ENCODE measurements at places on chromosomes 12 and 14.

- no peak for DNase-seq
These were observed 823 bp upstream of the TSPAN11 start for GRCh38 chr12:30925607-30926242.

DNA sequence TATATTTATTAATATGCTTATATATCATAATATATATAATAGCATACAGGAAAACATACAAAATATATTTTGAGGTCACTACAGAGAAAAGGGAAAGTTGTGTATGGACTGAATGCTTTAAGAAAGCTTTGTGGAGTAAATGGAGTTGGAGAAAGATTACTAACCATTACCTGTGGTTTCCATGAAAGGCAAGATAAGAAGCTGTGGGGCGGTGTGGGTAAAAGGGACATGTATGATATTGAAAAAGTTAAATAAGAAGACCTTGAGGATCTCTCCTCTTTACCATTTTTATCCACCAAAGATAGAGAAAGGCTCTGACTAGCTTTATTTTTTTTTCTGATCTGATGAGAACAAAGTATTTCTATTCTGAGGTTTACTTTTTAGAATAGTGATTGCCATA, 404.4 kb downstream of the TRHDE start:
- no peak for DNase-seq

DNA sequence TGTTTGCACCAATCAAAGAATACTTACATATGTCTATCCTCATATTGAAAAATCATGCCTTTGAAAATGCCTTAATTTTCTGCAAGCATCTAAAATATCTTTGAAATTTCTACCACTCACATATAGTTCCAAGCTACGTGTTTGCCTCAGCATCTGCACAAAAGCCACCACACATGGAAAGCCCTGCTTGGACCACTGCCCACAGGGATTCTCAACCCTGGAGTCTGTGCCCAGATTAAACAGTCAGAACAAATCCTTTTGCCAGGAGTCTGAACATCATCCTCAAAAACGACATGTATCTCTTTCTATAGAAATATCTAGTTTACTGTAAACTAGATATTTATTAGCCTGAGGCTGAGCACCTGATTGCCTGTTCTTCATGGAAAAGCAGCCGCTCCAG, 32.6 kb downstream of the ARMH4 start:
- no peak for DNase-seq

GRCh38 chr14:23577004-23577681, 1.4 kb downstream of the JPH4 start:
- DNase-seq = no peak
